OCI-LY7 (cell line): ENCODE measurements at places on chromosomes 11 and 22. TPM values are rescaled to one million over a fixed set of nuclear protein-coding genes. Genes with fewer than 3 reads are reported as not detected.

SLC22A25 gene
- total RNA-seq: not detected in 2 replicates

C11orf87 gene
- total RNA-seq: not detected in 2 replicates

BIRC3 gene
- 66.9 and 69.2 TPM in 2 replicates for total RNA-seq

PLEKHB1 gene
- total RNA-seq: 9.2 and 11.8 TPM in 2 replicates

ATG13 gene
- 46.4 and 68.6 TPM in 2 replicates for total RNA-seq

ACR gene
- not detected in 2 replicates for total RNA-seq

MMP1 gene
- total RNA-seq: not detected in 2 replicates

MOV10L1 gene
- 0.66 and 1.1 TPM in 2 replicates for total RNA-seq

TEX54 gene
- 0.89 TPM in 1 of 2 replicates, not detected in the other for total RNA-seq

INPPL1 gene
- total RNA-seq: 195 and 216 TPM in 2 replicates
